ENCODE measurements at places on chromosomes 3 and 15.

DNA sequence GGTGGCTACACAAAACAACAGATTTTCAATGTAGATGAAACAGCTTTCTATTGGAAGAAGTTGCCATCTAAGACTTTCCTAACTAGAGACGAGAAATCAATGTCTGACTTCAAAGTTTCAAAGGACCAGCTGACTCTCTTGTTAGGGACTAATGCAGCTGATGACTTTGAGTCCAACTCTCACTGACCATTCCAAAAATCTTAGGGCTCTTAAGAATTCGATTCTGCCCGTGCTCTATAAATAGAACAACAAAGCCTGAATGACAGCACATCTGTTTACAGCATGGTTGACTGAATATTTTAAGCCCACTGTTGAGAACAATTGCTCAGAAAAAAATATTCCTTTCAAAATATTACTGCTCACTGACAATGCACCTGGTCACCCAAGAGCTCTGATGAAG lies 202.4 kb upstream of the PRICKLE2 start:
- DNase-seq: no peak

- DNase-seq: no peak
These were observed 4.3 kb downstream of the SLCO3A1 start for GRCh38 chr15:91857772-91858171.

- DNase-seq: no peak
These were observed 80.9 kb downstream of the PRICKLE2 start for GRCh38 chr3:64144241-64144900.

DNA sequence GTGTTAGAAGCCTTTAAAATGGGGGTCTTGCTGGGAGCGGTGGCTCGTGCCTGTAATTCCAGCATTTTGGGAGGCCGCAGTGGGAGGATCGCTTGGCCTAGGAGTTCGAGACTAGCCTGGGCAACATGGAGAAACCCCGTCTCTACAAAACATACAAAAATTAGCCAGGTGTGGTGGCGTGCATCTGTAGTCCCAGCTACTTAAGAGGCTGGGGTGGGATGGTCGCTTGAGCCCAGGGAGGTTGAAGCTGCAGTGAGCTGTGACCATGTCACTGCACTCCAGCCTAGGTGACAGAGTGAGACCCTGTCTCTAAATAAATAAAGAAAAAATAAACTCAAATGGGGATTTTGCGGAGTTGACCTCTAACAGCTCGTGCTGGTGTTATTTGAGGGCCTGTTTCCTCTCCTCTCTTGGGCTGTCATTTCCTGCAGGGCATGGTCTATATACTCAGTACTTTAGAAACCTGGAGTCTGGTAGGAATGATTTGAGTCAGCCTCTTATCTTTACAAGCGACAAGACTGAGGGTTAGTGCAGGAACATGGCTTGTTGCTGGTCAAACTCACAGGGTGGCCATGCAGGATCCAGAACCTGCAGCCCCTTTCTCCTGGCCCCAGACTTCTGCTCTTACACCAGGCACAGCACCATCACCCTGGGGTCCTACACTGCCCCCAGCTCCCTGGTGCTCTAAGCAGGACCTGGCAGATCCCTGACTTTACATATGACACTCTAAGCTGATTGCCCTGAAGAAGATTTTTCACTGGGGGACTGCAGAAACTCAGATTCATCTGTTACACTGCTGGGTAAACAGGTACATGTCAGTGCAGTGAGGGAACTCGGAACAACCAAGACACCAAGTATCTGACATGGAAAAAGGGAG lies 15.1 kb downstream of the EHD4 start:
- DNase-seq: no peak

Measured in HCEC 1CT (cell line).